ENCODE measurements at places on chromosomes 7 and 10.

DNA sequence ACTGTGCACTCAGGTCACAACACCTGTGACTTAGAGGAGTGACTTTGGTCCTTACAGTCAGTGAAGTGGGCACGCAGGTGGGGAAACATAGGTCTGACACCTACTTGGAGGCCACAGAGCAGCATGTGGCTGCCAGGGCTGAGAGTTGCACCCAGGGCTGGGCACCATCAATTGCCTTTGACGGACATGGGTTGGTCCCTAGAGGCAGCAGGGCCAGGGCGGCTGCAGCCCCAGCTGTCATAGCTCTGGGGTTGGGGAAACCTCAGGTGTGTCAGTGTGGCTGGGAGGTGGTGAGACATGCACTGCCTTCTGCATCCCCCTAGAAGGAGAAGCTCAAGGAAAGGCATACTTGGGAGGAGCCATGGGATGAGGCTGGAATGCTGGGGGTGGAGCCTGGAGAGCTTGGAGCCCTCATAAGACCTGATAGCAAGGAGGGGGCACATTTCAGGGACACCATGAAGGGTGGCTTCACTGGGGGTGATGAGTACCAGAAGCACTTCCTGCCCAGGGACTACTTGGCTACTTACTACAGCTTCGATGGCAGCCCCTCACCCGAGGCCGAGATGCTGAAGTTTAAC, at the start of gene INMT:
INMT (plus strand) TSS at position 440 of the 578 bp plus-strand sequence; CDS start at position 456, 16 bp downstream.
- DNase-seq, result no peak

GRCh38 chr10:51910189-51910588, 210.8 kb upstream of the CSTF2T start:
- DNase-seq, result no peak

GRCh38 chr10:71471006-71471405, 74.3 kb downstream of the CDH23 start:
- DNase-seq, result no peak

GRCh38 chr7:18889436-18889835, 228.0 kb downstream of the TWIST1 start:
- no peak for DNase-seq

DNA sequence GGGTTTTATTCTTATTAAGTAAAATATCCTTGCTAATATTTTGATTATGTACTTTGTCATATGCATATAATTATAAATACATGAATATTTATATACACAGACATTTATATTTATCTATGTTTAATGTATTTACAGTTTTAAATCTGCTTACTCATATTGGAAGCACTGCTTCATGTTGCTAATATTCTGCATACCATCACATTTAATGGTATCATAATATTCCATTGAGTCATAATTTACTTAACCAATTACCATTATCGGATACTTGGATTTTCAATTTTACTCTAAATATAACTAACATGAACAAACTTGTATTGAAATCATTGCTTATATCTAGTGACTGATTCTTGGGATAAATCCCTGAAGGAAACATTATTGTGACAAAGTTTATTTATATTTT, 155.2 kb downstream of the MBL2 start:
- no peak for DNase-seq

DNA sequence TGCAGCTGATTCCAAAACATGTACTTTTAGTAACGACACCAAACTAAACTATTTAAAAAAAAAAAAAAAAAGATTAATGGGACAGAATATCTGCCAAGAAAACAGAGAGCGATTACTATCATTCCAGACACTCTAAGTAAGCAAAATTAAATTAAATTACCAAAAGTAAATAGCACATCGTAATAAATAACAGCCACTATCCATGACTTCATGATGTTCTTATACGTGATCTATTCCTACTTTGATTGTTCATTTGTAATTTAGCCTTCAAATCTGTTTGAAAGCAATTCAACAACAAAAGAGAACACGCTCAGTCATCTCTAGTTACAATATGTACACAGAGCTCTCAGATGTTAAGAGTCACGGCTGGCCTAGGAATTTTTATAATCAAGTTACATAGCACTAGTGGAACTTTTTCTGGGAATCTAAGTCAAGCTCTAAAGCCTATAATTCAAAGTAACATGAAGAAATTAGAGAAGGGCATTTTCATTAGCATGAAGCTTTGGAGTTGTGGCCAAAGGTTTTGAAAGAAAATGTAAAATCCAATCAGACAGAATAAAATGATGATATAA, 241.7 kb upstream of the NEBL start:
- DNase-seq, result no peak

DNA sequence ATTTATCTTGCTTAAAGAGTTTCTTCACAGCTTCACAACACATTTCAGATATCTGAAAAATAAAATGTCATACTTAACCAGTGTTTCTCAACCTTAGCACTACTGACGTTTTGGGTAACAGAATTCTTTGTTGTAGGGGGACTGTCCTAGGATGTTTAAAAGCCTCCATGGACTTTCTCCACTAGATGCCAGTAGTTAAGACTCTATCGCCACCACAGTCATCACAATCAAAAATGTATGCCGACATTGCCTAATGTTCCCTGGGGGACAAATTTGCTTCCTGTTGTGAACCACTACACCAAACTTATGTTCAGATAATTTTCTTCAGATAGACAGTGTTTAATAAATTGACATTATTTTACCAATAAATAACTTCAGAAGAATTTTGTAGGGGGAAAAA, 13.4 kb downstream of the NOC3L start:
- no peak for DNase-seq

GRCh38 chr7:28483908-28484605, 71.7 kb downstream of the CREB5 start:
- no peak for DNase-seq

DNA sequence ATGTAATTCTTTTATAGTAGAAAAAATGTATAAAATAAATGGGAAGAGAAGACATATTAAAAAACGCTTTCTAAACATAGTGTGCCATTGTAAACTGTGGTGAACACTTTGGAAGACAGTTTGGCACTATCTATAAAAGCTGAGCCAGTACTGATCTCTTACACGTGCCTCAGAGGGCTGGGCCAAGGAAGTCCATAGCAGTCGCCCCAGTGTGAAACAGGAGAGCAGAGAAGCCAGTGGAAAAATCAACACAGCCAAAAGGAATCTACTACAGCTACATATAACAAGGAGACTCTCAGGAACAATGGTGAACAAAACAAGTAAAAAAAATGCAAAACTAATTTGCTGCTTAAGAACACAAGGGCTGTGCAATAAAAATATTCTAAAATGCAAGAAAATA, 20.6 kb downstream of the SEPHS1 start:
- DNase-seq, result no peak

- DNase-seq, result no peak
Observed at GRCh38 chr7:43642897-43643630, 60.2 kb downstream of the STK17A start.

DNA sequence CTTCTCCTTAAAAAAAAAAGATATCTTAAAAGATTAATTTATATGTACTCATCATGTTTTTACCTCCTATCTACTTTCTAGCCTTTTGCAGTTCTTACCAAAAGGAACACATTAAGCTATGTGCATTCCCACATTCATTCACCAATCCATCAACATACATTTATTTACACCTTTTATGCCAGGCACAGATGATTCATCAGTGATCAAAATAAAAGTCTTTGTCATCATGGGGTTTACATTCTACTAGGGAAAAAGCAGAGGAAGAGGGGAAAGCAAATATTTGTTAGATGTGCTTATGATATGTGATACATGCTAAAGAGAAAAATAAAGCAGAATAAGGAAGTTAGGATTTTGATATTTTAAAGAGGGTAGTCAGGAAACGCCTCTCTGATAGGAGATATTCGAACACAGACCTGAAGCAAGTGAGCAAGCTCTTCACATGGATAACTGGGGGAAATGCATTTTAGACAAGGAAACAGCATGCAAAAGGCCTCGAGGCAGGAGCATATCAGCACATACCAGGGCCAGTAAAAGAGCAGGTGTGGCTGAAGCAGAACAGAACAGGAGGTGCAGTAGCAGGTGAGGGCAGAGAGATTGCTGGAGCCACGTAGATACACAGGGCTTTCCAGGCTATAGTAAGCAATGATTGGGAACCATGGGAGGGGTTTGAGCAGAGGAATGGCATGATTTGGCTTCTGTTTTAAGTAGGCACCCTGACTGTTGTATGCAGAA, 67.4 kb downstream of the REEP3 start:
- DNase-seq, result no peak

- no peak for DNase-seq
Observed at GRCh38 chr10:25017154-25017590, 760 bp downstream of the THNSL1 start.

- no peak for DNase-seq
Observed at GRCh38 chr10:109103278-109103677, 820.0 kb downstream of the XPNPEP1 start.
